ENCODE measurements at places on chromosomes 1 and 21. TPM values are rescaled to one million over a fixed set of nuclear protein-coding genes. Genes with fewer than 3 reads are reported as not detected.

ELAPOR1 gene
- 6.6 TPM for polyA plus RNA-seq

IFI44 gene
- 38.3 TPM for polyA plus RNA-seq

SORT1 gene
- 59.1 TPM for polyA plus RNA-seq

PPIAL4G gene
- polyA plus RNA-seq, result 0.39 TPM

CDC7 gene
- polyA plus RNA-seq, result 30.1 TPM

RHCE gene
- polyA plus RNA-seq, result 1.9 TPM
